ENCODE measurements at places on chromosomes 7 and 10.

DNA sequence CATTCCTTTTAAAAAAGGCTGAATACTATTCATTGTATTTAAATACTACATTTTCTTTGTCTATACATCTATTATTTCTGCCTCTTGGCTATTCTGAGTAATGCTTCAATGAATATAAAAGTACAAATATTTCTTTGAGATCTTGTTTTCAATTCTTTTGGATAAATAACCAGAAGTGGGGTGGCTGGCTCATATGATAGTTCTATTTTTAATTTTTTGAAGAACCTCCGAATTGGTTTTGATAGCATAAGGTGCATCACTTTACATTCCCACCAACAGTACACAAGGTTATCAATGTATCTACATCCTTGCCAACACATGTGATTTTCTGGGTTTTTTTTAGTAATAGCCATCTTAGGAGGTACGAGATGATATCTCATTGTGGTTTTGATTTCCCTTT is 72.5 kb downstream of the ZNF277 start:
- DNase-seq: no peak

DNA sequence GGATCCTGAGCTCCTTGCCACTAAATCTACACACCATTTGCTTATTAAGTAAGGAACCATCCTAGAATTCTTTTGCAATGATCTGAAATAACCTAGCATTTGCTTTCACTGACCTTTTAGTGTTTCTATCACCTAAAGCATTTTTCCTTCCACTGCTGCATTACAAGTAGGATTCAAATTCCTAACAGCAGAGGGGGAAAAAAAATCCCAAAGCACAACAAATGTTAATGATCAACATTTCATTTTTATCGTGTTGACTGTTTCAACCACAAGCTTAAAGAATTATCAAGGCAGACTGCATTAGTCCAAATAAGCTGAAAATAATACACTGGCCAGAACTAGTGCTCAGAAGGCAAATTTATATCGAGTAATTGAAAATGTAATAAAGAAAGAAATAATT is 174.7 kb upstream of the TCF7L2 start:
- DNase-seq: no peak

GRCh38 chr7:55265836-55266642 is 99.1 kb upstream of the LANCL2 start:
- DNase-seq: no peak

DNA sequence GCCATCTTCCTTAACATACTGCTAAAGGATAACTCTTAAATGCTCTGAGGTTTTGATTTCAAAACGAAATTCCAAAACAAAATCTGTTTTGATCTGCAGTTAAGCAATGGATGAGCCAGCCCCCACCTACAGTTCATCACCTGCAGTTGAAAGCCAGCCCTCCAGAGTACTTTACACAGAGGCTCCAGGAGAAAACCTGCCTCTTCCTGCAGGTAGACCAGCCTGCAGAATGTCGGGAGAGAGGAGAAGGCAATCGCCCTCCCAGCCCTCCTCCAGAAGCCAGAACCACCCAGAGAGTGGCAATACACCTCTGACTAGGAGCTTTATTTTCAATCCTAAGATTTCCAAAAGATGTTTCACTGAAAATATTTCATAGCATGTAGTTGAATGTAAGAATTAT is 798.1 kb downstream of the GATA3 start:
- no peak for DNase-seq

DNA sequence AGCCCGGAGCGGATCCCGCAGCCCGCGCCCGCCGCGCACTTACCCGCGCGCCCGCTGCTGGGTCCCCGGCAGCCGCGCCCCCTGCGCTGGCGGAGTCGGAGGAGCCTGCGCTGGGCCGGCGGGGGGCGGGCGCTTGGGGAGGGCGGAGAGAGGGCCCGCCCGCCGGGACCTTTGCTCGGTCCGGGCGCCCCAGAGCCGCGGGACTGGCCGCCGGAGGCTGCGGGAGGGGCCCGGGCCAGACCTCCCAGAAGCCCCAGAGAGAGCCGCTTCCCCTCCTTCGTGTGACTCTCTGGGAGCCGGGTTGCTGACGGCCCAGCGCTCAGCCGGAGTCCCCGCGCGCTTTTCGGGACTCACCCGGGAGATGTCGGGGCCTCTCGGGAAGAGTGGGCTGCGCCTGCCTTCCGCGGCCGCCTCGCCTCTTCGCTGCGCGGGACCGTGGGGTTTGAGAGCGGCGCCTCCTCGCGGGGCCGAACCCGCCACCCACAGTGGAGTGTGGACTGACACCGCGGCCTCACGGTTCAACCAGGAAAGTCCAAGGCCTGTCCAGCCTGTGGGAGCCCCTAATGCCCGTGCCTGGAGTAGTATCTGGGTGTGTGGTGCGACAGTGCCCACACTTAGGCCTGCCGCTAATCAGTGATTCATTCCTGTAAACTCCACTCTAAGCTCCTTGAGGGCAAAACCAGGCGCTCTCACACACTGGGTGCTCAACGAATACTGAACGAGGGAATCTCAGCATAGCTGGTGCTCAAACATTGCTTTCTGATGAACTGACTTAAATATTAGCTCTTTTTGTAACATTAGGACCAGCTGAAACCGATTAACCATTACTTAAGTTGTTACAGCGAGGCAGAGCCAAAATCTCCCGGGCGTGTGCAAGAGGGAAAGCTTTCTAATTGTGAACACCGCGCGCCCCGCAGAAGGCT is at the start of gene GSDME:
Gene GSDME (minus strand): TSS at position 112 of the 923 bp plus-strand sequence. CDS start 7,690 bp downstream, outside the sequence.
- no peak for DNase-seq

GRCh38 chr7:151614019-151614418 is 94.3 kb upstream of the RHEB start:
- DNase-seq: no peak

DNA sequence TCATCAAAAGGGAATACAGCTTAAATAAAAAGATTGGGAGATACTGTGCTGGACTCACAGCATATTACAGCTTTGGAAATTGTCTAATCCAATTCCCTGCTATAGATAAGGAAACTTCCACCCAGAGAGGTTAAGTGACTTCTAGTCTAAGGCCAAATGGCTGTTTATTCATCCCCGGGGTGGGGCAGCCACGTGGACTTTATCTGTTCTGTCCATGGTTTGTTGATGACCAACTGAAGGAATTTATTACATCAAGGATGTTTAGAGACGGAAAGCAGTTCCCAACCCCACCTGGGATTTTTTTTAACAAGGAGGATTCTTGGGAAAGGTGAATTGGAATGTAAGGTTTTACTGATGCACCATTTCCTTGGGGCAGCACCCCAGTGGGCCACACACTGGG is 88.6 kb downstream of the ATXN7L1 start:
- DNase-seq: no peak

DNA sequence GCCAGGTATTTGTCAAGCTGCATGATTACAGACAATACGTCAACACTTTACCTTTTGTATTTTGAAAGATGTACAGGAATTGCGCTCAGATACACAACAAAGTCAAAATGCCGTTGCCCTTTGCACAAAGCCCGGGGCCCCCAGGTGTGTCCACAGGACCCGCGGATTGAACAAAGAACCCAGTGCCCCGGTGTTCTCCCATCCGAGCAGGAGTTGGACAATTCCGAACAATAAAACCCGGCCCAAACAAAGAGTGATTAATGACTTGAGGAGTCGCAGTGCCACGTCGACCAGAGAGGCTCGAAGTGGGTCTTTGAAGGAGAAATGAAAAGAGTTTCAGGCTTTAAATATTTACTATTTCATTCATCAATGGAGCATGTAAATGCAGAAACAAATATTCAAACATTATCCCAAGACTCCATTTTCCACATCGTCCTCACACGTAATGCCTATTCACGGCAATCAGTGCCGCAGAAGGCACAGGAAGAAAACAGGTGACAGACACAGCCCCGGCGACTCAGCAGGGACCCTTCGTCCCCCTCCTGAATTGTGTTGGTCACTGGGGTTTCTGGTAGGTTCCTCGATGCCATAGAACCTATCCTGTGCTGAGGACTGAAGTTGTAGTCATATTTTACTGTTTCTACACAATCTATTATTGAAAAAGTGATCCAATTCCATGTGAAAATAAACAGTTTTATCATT is 70.9 kb upstream of the MGMT start:
- no peak for DNase-seq

DNA sequence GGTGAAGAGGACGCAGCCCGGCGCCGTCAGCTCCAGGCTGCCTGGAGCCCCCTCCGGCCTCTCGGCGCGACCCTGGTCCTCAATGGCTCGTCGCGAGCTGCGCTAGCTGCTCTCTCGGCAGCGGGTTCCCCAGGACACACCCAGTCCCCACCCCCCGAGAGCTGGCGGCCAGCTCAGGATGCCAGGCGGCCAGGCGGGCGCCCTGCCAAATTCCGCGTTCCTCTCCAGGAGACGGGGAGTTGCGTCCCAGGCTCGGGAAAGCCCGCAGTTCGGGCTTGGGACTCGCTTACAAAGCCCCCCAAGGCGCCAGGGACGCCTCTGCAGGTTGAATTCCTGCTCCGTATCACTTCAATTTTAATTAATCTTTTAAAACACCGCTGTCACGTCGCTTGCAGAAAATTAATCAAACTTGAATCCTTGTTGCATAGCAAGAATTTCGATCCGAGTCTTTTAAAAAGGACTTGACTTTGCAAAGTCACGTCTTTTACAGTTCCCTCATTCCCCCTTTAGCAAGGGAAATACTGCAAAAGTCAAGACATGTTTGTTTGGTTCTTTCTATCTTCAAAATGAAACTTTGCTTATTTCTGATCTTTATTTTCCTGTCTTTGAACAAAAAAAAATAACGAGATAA is 28.2 kb downstream of the SKIDA1 start:
- DNase-seq: peak; percentile 66

DNA sequence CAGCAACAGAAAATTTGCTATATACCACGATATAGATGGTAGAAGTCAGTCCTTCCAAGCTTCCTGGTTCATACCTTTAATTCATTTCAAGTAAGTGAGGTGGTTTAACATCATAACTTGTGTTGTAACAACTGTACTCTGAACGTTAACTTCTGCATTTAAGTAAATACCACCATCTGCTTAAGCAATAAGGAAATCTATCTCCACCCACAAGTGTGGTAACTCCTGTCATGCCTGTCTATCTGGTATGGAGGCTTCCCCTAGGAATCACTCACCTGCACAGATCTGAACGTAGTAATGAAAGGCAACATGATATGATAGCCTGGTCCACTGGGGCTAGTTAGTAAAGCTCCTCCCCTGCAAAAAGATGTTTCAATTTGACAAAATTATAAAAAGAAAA is 2.3 kb downstream of the ERLIN1 start:
- DNase-seq: no peak

- no peak for DNase-seq
These were observed 472.8 kb upstream of the FZD8 start for GRCh38 chr10:36114913-36115312.

DNA sequence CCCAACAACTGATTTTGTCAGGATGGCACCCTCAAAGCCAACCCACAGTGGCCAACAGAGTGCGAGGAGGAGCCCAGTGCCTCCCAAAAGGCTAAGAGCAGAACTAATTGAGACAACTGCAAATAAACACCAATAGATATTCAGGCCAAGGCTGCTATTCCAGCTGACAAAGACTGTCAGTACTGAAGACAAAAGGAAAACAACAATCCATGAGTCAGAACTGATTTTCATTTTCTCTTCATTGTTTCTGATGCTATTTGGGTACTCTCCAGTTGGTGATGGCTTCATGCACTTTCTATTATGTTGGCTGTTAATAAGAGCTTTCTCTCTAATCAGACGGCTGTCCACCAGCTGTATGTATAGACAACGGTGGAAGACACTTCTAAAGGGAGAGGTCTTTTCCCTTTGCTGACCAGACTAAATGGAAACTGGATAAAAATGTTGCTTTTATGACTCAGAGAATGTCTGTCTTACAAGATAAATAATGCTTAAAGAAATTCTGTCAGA is 515.9 kb downstream of the PARD3 start:
- no peak for DNase-seq

GRCh38 chr7:157011333-157012112 is 1.1 kb upstream of the MNX1 start:
- no peak for DNase-seq
